ENCODE measurements at places on chromosomes 16 and 17. TPM values are rescaled to one million over a fixed set of nuclear protein-coding genes. Genes with fewer than 3 reads are reported as not detected.

- H3K4me1 ChIP-seq, result peaks cover 47% of the 10 kb centered on the region
- H3K27me3 ChIP-seq, result peaks cover 11% of the 10 kb centered on the region
- peak; percentile 99 for DNase-seq
- H3K36me3 ChIP-seq, result peaks cover 26% of the 10 kb centered on the region
- H3K27ac ChIP-seq, result peak overlapping the region; percentile 97
Observed at GRCh38 chr17:83083368-83084201, 4.2 kb downstream of the METRNL start.

The PHLPP2 gene
- 14.4 TPM for total RNA-seq

DNA sequence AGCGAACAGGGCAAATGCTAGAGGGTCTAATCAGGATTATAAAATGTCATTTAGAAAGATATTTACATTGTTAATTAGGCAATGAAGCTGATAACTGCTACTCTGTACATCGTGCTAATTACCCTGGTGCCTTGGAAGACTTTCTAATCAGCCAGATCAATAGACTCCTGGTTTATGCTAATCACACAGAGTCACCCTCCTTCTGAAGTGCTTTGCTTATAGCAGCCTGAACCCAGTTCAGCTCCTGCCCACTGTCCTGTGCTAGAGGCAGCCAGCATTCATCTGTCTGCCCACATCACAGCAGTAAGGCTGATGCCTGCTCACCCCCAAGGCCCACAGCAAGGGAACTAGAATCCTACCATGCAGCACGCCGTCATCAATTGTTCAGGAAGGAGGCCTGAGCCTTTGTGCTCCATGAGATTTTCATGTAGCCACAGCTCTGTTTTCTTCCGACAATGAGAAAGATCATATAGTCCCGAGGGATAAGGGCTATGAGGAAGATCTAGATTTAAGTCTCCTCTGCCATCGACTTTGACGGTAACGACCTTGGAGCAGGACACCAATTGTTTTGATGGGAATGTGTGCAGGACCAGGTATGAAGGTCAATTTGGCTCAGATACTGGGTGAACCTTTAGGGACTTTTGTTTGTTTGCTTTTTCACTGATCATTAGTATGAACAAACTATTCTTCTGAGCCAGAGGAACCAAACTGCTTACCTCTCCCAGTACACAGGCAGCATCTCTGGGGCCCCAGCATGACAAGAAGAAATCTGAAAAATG, 12.5 kb upstream of the LYRM9 start:
- peaks cover 16% of the 10 kb centered on the region for H3K27me3 ChIP-seq
- H3K4me1 ChIP-seq, result no peaks in the 10 kb centered on the region
- no peak for DNase-seq
- peaks cover 6% of the 10 kb centered on the region for H3K36me3 ChIP-seq

The RAC3 gene
- 5.3 TPM for total RNA-seq

The PYDC1 gene
- not detected for total RNA-seq

The EXOC7 gene
- total RNA-seq, result 148 TPM

DNA sequence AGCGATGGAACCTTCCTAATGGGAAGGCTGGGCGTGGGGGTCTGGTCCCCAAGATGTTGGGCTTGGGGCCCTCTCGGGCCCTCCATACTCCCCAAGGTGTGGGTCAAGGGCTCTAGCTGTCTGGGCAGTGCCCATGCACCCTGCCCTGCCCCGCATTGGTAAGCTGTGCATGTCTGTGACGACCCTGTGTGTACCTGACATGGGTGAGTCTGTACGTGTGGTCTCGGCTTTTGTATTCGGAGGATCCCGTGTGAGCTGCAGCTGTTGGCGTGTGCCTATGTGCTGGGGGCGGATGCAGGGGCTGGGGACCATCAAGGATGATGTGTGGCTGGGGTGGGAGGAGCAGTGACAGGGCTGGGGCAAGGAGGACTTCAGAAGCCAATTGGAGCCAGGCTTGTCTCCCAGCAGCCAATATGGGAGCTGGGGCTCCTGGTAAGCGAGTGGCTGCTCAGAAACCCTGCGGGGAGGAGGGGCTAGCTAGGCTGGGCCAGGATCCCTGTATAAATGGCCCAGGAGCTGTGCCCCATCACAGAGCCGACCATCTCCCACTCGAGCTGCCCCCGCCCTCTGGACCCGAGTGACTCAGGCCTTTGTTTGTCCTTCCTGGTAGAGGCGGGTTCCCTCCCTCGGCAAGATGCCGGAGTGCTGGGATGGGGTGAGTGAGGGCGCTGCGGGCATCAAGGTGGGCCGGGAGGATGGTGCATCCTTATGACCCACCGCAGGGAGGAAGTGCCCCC, at the start of gene NDRG4:
Gene NDRG4 (plus strand): TSS at position 529 of the 737 bp plus-strand sequence. CDS start 106 bp downstream, at position 635.
- no peak within 1 kb of the TSS for H3K27ac ChIP-seq
- peak within 1 kb of the TSS; percentile 70 for H3K4me3 ChIP-seq
- DNase-seq, result peak; percentile 45
- H3K4me1 ChIP-seq, result peaks cover 17% of the 10 kb centered on the region
- no peaks in the 10 kb centered on the region for H3K36me3 ChIP-seq

The UTP18 gene
- 29.2 TPM for total RNA-seq

- no peak for DNase-seq
- H3K4me1 ChIP-seq, result no peaks in the 10 kb centered on the region
- peaks cover 14% of the 10 kb centered on the region for H3K27me3 ChIP-seq
- no peak overlapping the region for H3K4me3 ChIP-seq
Observed at GRCh38 chr17:17505610-17506171, 9.5 kb upstream of the RASD1 start.

The RTN4RL1 gene
- 0.34 TPM for total RNA-seq

DNA sequence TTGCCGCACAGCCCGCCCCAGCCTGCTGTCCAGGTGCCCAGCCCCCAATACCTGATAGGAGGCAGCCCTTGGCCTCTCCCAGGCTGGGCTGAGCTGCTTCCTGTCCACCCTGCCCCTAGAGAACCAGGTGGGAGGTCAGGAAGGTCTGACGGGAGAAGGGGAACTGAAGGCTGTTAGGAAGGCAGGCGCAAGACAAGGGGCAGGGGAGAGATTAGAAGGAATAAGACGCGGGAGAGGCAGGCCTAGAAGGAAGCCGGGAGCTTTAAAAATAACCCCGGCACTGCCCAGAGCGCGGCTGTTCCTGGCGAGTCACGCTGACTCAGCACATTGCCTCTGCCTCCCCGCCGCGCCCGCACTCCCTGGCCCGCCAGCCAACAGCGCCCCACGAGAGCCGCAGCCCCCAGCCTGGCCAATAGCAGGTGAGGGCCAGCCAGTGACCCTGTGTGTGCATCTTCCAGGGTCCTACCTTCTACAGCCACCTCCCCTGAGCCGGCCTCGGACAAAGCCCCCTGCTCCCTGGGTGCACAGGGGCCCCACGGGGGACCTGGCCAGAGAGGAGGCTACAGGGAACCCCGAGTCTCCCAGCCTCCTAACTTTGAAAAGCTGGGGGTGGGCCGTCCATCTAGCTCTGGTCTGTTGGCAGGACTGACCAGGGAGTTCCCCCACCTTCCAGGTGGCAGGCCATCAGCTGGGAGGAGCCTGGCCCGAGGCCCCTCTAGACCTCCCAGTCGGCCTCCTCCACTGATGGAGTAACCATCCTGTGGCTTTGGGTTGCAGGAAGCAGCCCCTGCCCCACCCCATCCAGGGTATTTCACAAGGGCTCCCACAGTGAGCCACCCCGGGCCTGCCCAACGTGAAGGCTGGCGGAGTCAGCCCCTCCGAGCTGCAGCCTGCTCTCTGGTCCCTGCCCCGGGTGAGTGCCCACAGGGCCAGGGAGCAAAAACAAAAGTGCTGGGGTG, 4.0 kb downstream of the MAFG start:
- peak; percentile 43 for DNase-seq
- H3K4me1 ChIP-seq, result peaks cover 32% of the 10 kb centered on the region
- peaks cover 13% of the 10 kb centered on the region for H3K36me3 ChIP-seq

GRCh38 chr16:73794994-73795393, 501.6 kb upstream of the PSMD7 start:
- no peaks in the 10 kb centered on the region for H3K4me1 ChIP-seq
- H3K36me3 ChIP-seq, result 0 out of 2 replicates have a peak, but pooled peaks cover 4% of the 10 kb centered on the region
- no peak overlapping the region for H3K27ac ChIP-seq
- no peak for DNase-seq
- H3K27me3 ChIP-seq, result peaks cover 6% of the 10 kb centered on the region
- H3K4me3 ChIP-seq, result no peak overlapping the region

The KCNG4 gene
- not detected for total RNA-seq

The SLC13A2 gene
- total RNA-seq, result not detected

The HSPB9 gene
- not detected for total RNA-seq

The TANC2 gene
- 85.5 TPM for total RNA-seq

The SCARF1 gene
- total RNA-seq, result 0.32 TPM

- H3K4me3 ChIP-seq, result no peak overlapping the region
- peaks cover 38% of the 10 kb centered on the region for H3K4me1 ChIP-seq
- H3K27me3 ChIP-seq, result peaks cover 6% of the 10 kb centered on the region
- no peak overlapping the region for H3K27ac ChIP-seq
Observed at GRCh38 chr16:56628486-56629350, 3.1 kb downstream of the MT1E start.

The DLX4 gene
- not detected for total RNA-seq

DNA sequence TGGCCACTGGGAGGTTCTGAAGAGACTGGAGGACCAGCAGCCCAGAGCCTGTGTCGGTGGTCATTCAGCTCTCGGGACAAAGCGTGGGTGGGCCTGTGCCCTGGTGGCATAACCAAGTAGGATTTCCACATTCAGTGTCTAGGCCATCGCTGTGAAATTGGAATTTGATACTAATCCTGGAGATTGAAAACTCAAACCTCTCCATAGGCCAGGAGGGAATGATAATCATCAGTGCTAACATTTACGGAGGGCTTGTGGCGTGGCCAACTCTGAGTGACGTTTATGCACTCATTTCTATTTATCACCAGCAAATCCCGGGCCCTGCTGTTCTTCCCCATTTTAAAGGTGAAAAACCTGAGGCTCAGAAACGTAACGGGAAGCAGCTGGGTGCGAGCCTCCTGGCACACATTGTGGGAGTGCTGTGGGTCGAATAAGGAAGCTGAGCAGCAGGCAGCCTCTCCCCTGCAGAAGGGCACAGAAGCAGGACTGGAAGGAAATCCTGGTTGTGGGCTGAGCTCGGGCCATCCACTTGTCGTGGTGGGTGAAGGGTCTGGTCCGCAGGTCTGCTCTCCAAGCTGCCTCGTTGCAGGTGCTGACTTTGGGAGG, 33.1 kb downstream of the RAI1 start:
- H3K4me3 ChIP-seq, result peak overlapping the region; percentile 60
- H3K27ac ChIP-seq, result peak overlapping the region; percentile 97
- peaks cover 87% of the 10 kb centered on the region for H3K4me1 ChIP-seq
- peaks cover 5% of the 10 kb centered on the region for H3K27me3 ChIP-seq

DNA sequence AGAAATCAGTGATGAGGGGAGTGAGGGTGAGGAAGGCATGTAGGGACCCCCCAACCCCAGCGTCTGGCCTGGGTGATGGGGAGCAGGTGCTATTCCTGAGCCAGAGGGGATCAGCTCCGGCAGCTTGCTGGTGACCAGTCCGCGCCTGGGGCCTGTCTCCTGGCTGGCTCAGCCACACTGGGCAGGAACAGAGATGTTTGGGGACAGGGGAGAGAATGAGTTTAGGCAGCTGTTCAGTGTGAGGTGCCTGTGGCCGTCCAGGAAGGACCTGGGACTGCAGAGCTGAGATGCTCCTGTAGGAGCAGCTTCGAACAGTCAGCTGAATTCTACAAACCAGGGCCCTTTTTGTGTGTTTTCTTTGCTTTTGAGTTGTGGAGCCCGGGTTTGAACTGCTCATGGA, 23.2 kb upstream of the SPNS2 start:
- H3K27ac ChIP-seq, result no peak overlapping the region
- no peaks in the 10 kb centered on the region for H3K4me1 ChIP-seq
- peaks cover 34% of the 10 kb centered on the region for H3K27me3 ChIP-seq
- H3K4me3 ChIP-seq, result no peak overlapping the region
- DNase-seq, result no peak
